ENCODE measurements at places on chromosomes 1 and 21. TPM values are rescaled to one million over a fixed set of nuclear protein-coding genes. Genes with fewer than 3 reads are reported as not detected.

MRTO4 gene
- 60.4 TPM for total RNA-seq

PTCH2 gene
- total RNA-seq: 1.5 TPM

MT1HL1 gene
- total RNA-seq: not detected

ATP1A4 gene
- not detected for total RNA-seq

MLLT11 gene
- 5.6 TPM for total RNA-seq

LRRIQ3 gene
- total RNA-seq: 1.6 TPM

BARHL2 gene
- not detected for total RNA-seq
